Stimulated activated CD4-positive, alpha-beta T cell treated with anti-CD3 and anti-CD28 coated beads, TNF-alpha, amount 100 ng/mL, for 1 hour (primary cell): ENCODE measurements at places on chromosomes 13 and 19.
A peak's percentile ranks its signal among the peaks of the same experiment; 100 is the strongest.

DNA sequence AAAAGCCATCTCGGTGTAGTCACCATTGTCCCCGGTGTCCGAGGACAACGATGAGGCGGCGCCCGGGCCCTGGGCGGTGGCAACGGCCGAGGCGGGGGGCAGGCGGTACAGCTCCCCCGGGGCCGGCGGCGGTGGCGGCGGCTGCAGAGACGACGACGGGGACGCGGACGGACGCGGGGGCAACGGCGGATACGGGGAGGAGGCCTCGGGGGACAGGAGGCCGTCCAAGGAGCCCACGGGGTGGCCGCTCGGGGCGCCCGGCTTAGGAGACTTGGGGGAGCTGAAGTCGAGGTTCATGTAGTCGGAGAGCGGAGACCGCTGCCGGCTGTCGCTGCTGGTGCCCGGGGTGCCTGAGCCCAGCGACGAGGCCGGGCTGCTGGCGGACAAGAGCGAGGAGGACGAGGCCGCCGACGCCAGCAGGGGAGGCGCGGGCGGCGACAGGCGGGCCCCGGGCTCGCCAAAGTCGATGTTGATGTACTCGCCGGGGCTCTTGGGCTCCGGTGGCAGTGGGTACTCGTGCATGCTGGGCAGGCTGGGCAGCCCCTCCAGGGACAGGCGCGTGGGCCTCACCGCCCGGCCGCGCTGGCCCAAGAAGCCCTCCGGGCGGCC is 3.5 kb downstream of the IRS2 start:
- DNase-seq: no peak

GRCh38 chr19:511101-511851 is 4.0 kb downstream of the TPGS1 start:
- DNase-seq: peak; percentile 74

DNA sequence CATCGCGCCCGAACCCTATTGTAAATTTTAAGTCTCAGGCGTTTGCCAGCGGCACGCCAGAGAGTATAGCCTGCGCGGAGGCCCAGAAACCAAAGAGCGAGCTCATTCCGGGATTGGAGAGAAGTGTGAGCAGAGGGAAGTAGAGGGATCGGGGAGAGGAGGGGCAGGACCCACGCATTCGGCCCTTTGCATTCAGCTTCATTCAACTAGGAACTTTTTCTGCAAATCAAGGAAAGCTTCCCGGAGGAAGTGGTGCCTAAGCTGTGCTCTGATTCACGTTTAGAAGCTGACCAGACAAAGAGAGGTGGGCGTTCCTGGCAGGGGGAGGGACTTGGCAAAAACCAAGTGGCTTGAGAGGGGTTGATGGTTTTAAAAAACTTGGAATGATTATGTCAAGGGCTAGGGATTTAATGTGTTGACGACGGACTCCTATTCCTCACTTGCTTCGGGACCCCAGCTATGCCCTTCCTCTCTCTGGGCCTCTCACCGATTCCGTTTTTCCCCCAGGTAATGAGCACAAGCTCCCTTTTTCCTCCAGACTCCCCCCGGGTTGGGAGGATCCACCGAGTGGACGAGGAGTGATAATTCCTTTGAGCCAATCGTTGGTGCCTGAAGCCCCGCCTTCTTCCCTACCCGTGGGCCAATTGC is 811 bp upstream of the PRMT1 start:
- peak; percentile 24 for DNase-seq

- DNase-seq: no peak
These were observed 8.0 kb downstream of the ZSCAN22 start for GRCh38 chr19:58334691-58335249.

DNA sequence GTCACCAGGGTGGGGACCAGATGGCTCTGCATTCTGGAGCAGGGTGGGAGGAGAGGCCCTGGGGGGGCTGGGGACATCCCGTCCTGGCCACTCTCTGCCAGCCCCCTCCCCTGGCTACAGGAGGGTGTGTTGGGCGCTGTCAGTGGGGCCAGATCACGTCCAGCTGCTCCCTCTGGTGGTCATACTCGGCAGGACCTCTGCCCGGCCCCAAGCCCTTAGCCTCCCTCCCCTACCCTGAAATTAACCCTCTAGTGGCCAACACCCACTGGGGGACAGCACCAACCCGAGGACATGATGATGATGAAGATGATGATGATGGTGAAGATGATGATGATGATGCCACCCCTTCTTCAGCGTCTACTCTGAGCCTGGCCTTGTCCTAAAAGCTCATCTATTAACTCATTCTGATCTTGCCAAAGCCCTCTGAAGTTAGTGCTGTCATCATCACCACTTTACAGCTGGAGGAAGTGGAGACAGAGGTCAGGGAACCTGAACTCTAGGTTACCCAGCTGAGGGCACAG is 590 bp upstream of the LGI4 start:
- no peak for DNase-seq

DNA sequence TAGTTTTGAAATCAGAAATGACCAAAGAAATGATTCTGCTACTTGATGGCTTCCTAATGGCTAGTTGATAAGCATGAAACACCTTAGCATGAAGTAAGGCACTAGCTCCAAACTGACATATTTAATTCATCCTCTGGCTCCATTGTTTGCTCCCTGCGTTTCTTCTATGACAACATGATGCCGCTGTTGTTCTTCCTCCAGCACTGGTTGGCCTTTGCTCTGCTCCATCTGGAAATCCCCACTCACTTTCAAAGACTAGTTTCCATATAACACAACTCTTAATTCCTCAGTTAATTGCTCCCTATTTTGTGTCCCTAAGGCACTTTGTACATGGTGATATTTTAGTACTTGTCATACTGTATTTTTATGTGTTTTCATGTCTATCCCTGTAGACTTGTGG is 151.6 kb downstream of the GPC6 start:
- no peak for DNase-seq

DNA sequence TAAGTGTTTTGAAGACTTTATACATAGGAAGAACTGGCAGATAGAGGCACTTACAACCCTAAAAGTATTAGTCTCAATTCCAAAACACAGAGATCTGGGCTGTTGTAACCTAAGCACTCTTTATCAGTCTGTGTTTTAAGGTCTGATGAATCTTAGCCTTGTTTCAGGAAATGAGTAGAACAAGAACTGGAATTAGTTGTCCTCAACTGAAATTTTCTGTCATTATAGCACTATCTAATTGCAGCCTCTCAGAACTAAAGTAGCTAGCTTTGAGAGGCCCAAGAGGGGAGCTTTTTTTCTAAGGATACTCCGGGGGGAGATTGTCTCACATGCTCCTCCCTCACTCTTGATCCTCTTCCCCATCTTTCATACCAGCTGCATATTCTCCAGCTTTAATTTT is 13.1 kb downstream of the HNRNPM start:
- DNase-seq: no peak

GRCh38 chr19:7868326-7868670 is 5.9 kb downstream of the PRR36 start:
- no peak for DNase-seq

GRCh38 chr13:86839221-86839620 is 832.0 kb upstream of the SLITRK5 start:
- no peak for DNase-seq
